Right forelimb (tissue), 1 donor: ENCODE measurements at places on chromosomes 2 and 18.

- DNase-seq, result peak; percentile 50
Observed at GRCh38 chr2:181656450-181657291, at the start of gene CERKL. CERKL (minus strand) TSS chr2:181657105; CDS start chr2:181657006, 99 bp downstream.

- no peak for DNase-seq
Observed at GRCh38 chr2:64760128-64760527, 106.4 kb upstream of the SERTAD2 start.

DNA sequence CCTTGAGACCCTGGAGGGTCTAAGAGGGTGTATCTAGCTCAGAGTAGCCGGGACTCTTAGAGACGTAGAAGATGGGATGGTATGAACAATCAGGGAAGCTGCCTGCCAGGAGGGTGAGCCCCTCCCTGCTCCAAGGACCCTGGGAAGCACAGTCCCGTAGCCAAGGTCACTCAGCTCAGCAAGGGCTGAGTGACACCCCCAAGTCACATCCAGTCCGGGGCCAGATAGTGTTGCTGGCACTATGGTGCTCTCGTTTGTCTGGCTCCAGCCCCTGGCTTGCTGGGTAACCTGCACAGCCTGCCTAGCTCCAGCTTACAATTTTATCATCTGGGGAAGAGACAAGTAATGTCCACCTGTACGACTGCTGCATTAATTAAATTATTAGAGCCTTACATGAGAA lies 22.3 kb downstream of the REEP1 start:
- no peak for DNase-seq

DNA sequence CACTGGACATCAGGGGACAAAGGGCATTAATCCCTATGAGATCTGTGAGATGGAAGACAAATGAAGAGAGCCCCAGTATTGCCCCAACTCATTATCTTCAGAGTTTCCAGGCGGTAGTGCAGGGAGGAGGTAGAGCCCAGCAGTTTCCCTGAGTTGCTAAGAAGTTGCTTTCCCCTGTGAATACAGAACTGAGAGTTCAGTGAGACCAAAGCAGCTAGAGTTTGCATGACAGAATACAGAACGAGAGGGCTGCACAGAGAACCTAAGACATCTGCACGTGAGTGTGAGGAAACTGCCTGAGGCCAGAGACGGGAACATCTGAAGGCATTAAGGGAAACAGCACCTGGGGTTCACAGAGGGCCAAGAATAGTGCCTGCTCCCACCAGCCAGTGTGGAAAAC lies 18.1 kb upstream of the PGAP1 start:
- no peak for DNase-seq

DNA sequence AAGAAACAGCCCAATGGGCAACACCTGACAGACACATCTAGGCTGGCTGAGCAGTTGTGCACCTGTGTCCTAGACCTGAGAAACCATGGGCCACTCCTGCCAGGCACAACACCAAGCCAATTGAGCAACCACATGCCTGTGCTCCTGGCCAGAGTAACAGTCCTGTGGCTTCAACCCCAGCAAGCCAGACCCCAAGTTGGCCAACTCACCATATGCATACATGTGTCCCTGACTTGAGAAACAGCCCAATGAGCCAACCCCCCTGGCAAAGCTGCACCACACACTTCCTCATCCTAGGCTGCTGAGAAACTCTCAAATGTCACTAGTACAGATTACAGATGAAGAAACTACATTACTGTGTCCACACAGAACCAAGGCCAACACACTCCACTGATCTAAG lies 36.6 kb downstream of the USP34 start:
- DNase-seq, result no peak

GRCh38 chr2:238305092-238305862 lies 15.0 kb upstream of the TRAF3IP1 start:
- DNase-seq, result no peak

- no peak for DNase-seq
Observed at GRCh38 chr2:205473791-205474190, 208.5 kb upstream of the NRP2 start.

DNA sequence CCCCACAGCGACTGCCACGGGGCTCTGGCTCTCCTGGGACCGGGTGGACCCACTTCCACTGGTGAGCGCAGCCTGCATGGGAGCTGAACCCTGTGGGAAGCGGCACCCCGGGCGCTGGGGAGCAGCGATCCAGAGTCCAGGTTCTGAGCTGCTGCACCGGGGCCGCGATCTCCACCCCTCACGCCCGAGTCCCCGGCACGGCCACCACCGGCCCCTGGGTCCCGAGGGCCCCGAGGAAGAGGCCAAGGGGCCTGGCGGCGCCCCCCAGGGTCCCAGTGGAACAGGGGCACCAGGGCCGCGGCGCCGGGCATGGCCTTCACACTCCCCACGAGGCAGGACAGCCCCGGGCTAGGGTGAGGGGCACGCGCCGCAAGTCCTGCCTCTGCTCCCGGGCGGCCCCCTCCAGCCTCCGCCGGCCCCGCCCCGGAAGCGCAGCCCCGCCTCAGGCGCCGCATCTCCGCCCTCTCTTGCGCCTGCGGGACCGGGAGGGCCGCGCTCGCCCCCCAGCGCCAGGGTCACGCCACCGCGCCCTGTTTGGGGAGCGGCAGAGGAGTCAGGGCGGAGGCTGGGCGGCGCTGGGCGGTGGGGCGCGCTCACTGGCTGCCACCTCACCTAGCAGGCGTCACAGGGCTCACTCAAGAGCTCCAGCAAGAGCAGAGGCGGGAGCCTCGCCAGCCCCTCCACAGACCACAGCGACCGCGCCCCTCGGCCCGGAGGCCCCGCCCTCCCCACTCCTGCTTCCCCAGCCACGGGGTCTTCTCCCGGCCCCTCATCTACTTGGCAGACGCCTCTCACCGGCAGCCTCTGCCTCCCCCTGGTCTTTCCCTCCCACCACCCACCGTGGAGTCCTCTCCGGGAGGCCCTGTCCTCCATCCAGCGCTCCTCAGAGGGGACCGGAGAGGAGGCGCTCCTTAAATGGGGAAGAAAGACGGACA lies 26.8 kb downstream of the THAP4 start:
- peak; percentile 84 for DNase-seq

- DNase-seq, result no peak
Observed at GRCh38 chr2:20935168-20935775, 108.6 kb downstream of the APOB start.

DNA sequence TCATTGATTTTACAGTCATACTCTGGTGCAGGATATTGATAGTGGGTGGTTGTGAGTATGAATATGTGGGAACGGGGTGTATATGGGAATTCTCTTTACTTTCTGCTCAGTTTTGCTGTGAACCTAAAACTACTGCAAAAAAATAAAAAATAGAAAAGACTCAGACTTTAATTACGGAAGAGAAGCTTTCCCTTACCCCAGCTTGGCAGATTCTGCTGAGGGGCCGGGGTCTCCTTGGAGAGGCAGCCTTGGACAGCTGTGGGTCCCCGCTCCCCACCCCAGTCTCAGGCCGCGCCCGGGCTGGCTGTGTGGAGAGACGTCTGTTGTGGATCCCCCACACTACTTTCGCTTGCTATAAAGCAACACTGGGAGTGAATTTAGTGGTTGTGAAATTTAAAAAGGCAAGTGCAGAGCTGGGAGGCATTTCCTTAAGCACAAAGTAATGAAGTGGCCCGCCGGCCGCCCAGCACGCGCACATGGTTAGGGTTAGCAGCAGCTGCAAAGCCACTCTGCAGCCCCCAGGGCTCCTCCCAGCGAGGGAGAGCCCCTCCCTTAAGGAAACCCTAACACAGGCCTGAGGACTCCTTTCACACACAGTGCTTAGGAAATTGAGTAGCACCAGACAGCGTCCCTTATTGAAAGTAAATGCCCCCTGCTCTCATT lies 102.4 kb downstream of the DDX1 start:
- DNase-seq, result no peak

GRCh38 chr18:77304268-77304667 lies 54.6 kb downstream of the GALR1 start:
- no peak for DNase-seq

DNA sequence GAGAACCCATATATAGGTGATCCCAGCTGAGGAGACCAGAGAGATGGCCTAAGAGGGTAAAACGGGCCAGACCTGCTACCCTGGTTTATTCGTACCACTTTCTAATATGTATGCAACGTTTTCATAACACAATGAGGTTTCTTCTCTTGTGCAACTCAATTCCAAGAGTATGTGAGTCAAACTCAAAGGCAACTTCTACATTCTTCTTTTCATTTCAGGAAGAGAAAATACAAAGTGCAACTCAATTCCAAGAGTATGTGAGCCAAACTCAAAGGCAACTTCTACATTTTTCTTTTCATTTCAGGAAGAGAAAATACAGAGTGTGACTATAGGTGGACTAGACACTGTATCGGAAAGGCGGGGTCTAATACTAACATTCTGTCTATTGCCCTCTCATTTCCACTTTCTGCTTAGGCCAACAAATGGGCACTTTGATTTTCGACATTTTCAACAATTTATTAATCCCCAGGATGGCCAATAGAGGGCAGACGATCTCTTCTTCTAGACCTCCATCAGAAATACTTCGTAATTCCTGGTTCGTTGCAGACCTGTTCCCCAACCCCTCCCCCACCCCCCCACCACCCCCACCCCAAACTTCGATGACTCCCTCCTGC lies 3.7 kb upstream of the CRIM1 start:
- DNase-seq, result no peak

GRCh38 chr2:40851661-40852060 lies 399.8 kb upstream of the SLC8A1 start:
- no peak for DNase-seq

- DNase-seq, result no peak
Observed at GRCh38 chr2:44360749-44361329, 455 bp downstream of the PREPL start.

- no peak for DNase-seq
Observed at GRCh38 chr2:144718376-144718775, 198.5 kb upstream of the ZEB2 start.

DNA sequence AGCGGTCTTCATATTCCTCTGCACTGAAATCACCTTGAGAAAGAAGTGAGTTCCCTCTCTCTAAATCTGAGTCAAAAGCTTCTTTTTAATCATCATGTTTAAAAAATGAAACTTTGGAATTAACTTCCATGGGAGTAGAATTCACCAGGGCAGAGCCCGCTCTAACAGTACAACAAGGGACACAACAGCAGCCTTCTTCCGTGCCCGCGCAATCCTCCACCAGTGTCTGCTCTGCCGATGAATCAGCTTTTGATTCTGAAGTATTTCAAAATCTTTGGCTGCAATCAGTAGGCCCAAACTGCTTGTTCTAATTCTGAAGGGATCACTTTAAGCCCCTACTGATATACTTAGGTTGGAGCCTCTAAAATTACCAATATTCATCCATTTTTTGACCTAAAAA lies 76.9 kb downstream of the USP40 start:
- no peak for DNase-seq

DNA sequence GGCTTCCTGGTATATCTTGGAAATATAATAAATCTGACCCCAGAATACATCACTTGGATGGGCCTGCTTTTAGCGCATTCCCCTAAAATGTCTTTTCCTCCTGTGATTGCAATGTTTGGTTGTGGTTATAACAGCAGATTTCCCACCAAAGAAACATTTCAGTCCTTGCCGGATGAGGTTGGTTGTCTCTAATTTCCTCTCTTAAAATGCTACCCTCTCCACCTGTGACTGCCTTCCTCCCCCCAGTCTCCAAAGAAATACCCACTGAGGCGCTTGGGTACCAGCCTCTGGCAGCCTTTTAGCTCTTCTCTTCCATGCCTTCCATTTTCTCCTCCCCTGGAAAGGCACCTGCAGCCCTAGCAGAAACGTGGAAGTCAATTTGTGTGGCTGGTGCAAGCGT lies 102.1 kb upstream of the SIX3 start:
- DNase-seq, result no peak

GRCh38 chr2:7625392-7626138 lies 708.4 kb downstream of the RNF144A start:
- no peak for DNase-seq

- no peak for DNase-seq
Observed at GRCh38 chr2:96100893-96101304, 15.5 kb downstream of the ADRA2B start.

DNA sequence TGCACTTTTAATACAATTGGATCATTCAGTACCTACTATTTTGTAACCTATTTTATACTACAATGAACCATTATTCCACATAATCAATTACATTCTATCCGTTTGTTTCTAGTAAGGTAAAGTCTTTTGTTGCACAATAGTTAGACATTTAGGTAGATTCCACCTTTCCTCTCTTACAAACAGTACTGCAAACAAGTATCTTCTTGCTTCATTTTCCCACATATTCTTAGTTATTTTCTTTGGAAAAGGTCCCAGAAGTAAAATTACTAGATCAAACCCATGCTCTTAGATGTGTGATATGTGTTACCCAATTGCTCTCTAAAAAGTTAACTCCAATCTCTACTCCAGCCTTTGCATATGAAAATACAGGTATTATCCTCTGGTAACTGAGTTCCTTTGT lies 49.6 kb downstream of the SPIRE1 start:
- no peak for DNase-seq

DNA sequence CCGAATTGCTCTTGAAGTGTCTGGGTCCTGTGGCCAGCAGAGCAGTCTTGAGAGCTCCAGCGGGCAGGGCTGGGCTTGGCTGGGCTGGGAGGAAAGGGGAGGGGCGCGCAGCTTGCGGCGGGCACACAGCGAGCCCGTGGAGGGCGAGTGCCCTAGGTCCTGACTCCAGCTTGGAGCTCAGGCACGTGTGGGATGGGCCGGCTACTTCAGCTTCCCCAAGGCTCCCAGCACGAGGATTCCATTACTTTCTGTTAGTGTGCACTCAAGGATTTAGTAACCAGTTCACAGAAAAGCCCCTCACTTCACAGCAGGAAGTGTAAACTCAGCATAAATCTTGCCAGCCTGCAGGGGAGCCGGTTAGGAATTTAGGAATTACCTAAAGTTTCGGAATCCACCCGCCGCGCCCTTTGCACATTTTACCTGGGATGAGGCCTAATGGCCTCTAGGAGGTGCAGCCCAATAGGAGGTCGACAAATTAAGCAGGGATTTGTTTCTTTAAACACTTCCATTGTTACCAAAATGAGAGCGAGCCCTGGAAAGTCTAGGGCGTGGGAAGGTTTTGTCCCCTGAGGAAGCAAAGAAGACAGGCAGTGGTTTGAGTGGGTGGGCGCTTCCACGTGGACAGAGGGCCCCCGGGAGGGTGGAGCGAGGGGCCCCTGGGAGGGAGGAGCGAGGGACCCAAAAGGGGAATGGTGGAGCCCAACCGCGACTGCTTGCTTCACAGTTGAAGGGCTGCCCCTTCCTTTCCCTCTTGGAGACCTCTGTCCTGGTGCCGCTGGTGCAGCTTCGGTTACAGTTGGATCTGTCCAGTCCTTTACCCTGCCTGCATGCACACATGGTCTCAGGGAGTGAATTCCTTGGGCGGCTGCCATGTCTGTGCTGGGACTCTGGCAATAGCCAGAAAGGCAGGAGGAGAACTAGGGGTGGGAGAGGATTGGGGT lies 93.3 kb downstream of the CTAGE1 start:
- DNase-seq, result no peak

GRCh38 chr2:128409326-128410034 lies 90.8 kb upstream of the HS6ST1 start:
- no peak for DNase-seq

GRCh38 chr2:128818248-128818647 lies 499.6 kb upstream of the HS6ST1 start:
- DNase-seq, result no peak

GRCh38 chr2:45780541-45781463 lies 129.3 kb downstream of the PRKCE start:
- DNase-seq, result no peak

- DNase-seq, result peak; percentile 88
Observed at GRCh38 chr18:80108739-80109675, at the start of gene ADNP2. ADNP2 (plus strand) TSS chr18:80109262; CDS start chr18:80117543, 8,281 bp downstream.

- no peak for DNase-seq
Observed at GRCh38 chr2:220847589-220847988, 724.5 kb downstream of the EPHA4 start.
